A172 (cell line): ENCODE measurements at places on chromosomes 3 and 15.

DNA sequence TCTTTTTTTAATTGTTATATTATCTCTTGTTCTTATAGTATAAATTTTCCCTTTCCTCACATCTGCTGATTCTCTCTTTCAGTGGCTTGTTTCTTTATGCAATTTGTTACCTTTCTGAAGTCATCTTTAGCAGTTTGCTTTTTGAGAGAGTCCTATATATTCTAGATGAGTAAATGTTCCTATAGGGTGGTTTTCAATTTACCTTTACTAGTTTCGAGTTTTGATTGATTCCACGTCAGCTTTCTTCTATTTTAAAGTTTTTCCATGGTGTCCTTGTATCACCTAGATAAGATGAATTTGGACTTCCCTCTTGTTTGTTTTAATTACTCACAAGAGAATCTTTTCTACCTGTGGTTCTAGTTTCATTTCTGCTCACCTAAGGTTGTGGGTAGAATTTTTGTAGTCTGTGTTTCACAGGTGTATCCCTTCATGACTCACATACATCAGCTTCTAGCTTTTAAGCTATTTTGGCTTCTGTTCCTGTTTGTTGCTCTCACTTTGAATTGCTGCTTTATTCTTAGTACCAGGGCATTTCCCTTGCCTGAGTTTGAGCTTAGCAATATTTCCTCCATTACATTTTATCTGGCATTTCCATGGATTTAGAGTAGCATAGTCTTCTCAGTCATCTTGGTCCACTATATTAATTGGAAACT lies 6.4 kb downstream of the TEX9 start:
- no peak for DNase-seq

GRCh38 chr3:37162501-37163245 lies 11.7 kb downstream of the LRRFIP2 start:
- no peak for DNase-seq

DNA sequence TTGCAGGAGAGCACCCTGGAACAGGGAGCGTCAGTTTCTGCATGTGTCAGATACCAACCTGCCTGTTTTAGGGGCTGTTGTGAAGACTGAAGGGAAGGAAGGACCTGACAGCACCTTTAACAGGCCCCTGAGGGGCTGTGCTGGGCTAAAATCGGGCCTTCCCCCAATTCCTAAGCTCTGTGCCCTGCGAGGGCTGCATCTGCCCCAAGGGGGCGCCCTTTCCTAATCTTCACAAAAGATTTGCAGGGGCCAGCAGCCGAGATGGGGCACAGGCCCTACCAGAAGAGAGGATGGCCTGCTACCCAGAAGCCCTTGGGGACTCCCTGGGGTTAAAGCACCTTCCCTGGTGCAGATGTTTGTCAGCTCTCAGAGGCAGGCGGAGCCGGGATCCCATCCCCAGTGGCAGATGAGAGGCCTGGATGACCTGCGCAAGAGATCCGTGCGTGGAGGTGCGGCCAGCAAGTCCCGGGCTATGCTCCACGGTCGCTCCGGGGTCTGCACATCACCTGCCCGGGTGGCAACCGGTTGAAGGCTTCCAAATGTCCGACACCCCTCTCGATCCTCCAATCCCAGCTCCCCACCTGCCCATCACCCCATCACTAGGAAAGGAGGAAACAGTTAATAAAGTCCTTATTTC lies 53.6 kb downstream of the RHCG start:
- peak; percentile 20 for DNase-seq

DNA sequence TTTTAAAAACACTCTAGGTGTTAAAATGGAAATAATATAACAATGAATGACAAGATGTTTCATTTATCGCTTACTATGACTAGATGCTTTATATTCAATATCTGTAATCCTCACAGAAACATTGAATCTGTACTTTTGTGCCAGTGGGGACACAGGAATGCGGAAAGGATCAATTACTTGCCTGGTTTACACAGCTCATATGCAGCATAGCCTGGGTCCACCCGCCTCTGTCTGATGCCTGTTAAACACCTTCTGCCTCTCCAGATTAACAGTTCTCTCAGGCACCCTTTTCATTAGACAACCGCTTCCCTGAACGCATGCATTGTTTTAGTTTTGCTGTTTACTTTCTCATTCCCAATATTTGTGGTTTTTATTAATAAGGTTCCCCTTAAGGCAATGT lies 12.9 kb upstream of the KCNAB1 start:
- no peak for DNase-seq

- DNase-seq: no peak
Measured at GRCh38 chr15:100248236-100248635, 93.5 kb downstream of the ADAMTS17 start.

GRCh38 chr15:75213212-75213767 lies 11.6 kb downstream of the C15orf39 start:
- DNase-seq: no peak

DNA sequence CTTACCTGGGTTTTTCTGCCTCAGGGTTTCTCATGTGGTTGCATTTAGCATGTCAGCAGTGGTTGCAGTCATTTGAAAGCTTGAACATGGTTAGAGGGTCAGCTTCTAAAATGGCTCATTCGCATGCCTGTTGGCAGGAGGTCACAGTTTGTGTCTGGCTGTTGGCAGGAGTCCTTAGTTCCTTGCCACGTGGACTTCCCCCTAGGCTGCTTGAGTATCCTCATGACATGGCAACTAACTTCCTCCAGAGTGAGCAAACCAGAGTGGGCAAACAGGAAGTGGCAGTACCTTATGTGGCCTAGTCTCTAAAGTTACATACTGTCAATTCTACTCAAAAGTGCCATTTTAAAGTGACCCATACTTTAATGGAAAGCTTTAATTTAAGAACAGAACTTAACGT lies 3.4 kb upstream of the UNC13C start:
- DNase-seq: no peak

DNA sequence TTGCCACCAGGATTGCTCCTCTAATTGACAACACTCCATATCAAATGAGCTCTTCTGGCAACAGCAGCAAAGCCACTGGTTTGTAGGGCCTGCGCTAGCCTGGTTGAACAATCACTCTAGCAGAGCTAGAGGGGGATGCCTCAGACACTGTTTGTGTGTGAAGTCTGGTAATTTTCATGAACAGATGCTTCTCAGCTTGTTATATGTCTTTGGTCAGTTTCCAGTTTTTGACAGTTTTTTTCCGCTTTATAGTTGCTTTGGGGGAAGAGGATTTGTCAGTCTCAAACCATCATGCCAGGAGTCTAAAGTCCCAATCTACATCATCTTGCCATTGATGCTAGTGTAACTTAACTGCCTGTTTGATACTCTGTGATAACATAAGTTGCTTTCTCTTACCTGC lies 136.0 kb downstream of the HCN4 start:
- DNase-seq: no peak

DNA sequence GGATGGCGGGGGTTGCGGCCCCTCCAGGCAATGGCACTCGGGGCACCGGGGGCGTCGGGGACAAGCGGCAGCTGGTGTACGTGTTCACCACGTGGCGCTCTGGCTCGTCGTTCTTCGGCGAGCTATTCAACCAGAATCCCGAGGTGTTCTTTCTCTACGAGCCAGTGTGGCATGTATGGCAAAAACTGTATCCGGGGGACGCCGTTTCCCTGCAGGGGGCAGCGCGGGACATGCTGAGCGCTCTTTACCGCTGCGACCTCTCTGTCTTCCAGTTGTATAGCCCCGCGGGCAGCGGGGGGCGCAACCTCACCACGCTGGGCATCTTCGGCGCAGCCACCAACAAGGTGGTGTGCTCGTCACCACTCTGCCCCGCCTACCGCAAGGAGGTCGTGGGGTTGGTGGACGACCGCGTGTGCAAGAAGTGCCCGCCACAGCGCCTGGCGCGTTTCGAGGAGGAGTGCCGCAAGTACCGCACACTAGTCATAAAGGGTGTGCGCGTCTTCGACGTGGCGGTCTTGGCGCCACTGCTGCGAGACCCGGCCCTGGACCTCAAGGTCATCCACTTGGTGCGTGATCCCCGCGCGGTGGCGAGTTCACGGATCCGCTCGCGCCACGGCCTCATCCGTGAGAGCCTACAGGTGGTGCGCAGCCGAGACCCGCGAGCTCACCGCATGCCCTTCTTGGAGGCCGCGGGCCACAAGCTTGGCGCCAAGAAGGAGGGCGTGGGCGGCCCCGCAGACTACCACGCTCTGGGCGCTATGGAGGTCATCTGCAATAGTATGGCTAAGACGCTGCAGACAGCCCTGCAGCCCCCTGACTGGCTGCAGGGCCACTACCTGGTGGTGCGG lies 1.9 kb downstream of the CHST2 start:
- DNase-seq: no peak

- no peak for DNase-seq
Measured at GRCh38 chr3:64684715-64685261, 3.0 kb downstream of the ADAMTS9 start.

- DNase-seq: no peak
Measured at GRCh38 chr3:46667657-46668056, 25.8 kb downstream of the ALS2CL start.

GRCh38 chr15:73602446-73602843 lies 30.7 kb downstream of the NPTN start:
- DNase-seq: no peak

GRCh38 chr3:82376883-82377282 lies 615.4 kb upstream of the GBE1 start:
- DNase-seq: peak; percentile 10

DNA sequence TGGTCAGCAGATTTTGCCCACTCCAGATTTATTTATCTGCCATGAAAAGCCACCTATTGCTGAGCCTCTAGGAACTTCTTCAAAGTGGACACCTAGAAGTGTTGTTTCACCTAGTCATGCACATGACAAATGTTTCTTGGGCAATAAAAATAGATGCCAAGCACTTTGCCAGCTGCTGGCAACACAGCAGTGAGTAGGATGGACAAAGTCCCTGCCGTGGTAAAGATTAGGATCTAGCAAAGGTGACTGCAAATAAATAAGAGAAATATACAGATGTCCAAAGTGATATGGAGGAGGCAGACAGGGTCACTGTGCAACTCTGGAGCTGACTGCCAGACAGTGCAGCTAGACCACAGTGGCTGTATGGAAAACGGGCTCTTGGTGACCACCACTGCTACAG lies 137.9 kb downstream of the SUCLG2 start:
- DNase-seq: no peak

DNA sequence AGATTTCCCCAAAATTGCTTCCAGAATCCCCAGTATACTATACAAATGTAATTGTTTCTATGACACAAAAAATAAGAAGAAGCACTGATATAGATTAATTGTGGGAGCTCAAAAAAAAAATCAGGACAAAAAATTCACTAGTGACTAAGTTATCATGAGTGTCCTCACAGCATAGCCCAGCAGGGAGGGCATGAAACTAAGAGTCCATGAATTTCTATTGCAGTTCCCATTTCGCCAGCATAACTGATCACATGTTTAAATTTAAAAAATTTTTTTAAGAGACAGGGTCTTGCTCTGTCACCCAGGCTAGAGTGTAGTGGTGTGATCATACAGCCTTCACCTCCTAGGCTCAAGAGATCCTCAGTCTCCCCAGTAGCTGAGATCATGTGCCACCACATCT lies 10.6 kb downstream of the NCEH1 start:
- DNase-seq: no peak

DNA sequence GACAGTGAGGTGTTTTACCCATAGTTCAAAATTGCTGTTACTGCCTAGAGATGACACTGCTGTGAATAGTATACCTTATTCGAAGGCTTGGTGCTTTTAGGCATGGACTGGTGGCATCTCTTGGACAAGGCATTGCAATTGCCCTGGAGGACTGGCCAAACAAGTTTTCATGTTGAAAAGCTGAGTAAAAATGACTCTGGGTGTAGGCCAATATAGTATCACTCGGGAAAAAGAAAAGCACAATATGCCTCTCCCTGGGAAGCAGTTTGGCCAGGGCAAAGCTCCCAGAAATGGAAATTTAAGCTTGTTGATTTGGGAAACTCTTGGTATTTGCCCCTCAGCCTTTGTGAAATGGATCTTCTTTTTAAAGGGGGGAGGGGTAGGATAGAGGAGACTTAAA lies 54.8 kb downstream of the ZNF609 start:
- no peak for DNase-seq

DNA sequence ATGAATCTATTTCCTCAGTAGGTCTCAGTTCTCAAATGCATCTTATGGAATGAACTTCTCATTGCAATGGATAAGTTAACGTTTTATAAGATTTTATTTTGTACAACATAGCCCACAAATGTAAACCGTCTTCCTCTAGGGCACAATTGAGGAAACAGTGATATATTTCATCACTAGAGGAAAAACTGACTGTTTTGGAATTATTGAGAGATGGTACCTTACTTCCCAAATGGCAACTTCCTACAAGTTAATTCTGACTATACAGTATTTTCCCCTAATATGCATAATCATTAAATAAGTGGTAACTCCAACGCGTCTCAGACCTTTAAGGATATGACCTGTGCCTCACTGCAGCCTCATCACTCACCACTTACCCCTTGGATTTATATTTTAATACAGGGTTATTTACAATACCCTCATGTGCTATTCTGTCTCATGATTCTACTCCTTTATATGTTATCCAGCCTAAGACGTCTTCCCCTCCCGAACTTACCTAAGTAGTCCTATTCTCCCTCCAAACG lies 13.3 kb downstream of the GABPB1 start:
- no peak for DNase-seq

DNA sequence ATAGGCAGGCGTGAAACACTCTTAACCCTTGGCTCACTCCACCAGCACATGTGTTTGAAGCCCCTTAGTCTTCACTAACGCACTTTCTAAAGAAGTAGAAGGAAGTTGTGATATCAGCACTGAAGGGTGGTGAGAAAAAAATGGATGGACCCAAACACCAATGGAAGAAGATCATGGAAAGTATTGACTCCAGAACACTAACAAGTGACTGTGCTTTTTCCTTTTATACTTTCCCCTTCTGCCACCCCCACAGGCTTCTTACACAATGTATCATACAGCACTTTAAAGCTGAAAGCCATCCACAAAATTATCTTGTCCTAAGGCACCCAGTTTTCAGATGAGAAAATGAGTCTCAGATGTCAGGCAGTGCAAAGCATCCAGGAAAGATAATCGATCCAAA lies 93.9 kb upstream of the PHLDB2 start:
- DNase-seq: no peak

GRCh38 chr3:128242818-128243601 lies 89.7 kb downstream of the EEFSEC start:
- DNase-seq: no peak

GRCh38 chr3:80060664-80061063 lies 292.9 kb upstream of the ROBO1 start:
- DNase-seq: no peak

DNA sequence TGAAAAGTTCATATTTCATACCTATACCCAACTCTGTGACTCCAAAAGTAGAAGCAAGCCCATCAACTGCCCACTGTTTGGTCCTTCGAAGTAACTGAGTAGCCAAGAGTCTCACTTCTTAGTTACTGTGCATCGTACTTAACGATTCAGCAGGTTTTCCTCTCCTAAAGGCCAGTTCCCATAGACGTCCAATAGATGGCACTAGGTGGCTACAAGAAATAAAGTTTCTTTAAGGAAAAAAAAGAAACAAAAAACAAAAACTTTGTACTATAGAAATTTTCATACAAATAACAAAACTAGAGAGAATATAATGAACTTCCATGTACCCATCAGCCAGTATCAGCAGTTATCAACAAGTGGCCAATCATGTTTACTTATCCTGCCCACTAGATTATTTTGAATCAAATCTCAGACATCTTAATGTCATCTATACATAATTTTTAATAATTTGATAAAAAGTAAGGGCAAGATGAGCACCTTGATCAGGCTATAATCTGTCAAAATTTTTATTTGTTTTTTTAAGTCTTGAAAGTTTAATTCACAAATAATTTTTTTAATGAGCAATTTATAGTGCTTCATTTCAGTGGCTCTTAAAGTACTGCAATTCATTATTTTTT lies 63.8 kb upstream of the ACP3 start:
- DNase-seq: peak; percentile 54

- DNase-seq: no peak
Measured at GRCh38 chr3:2978977-2979732, 131.0 kb downstream of the IL5RA start.
